Foreskin keratinocyte (primary cell): ENCODE measurements at places on chromosomes 1 and 21. TPM values are rescaled to one million over a fixed set of nuclear protein-coding genes. Genes with fewer than 3 reads are reported as not detected.

DNA sequence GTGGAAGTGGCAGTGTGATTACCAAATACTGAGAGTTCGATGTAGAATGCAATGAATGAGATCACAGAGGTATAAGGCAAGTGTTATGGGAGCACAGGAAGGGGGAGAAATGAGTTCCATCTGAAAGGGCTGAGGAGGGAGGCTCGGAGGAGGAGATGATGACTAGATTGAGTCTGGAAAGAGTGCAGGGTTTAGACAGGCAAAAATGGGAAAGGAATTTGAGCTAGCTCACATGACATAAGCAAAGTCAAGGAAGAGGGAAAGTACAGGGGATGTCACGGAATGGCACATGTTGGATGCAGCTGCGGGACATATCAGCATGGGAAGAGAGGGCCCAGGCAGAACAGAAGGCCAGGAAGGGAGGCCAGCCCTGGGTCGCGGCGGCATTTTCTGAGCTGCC is 132.7 kb downstream of the RUNX1 start:
- no peak for DNase-seq

Gene CELA2A
- total RNA-seq, result not detected in 2 replicates

Gene IFNGR2
- total RNA-seq, result 90.0 and 93.6 TPM in 2 replicates

Gene TLCD4
- total RNA-seq, result 0.10 and 0.11 TPM in 2 replicates

Gene C8B
- not detected in 2 replicates for total RNA-seq

- DNase-seq, result peak; percentile 34
Observed at GRCh38 chr1:212457740-212458338, 25.1 kb downstream of the NENF start.

Gene TCP10L
- total RNA-seq, result 0.39 and 0.41 TPM in 2 replicates

DNA sequence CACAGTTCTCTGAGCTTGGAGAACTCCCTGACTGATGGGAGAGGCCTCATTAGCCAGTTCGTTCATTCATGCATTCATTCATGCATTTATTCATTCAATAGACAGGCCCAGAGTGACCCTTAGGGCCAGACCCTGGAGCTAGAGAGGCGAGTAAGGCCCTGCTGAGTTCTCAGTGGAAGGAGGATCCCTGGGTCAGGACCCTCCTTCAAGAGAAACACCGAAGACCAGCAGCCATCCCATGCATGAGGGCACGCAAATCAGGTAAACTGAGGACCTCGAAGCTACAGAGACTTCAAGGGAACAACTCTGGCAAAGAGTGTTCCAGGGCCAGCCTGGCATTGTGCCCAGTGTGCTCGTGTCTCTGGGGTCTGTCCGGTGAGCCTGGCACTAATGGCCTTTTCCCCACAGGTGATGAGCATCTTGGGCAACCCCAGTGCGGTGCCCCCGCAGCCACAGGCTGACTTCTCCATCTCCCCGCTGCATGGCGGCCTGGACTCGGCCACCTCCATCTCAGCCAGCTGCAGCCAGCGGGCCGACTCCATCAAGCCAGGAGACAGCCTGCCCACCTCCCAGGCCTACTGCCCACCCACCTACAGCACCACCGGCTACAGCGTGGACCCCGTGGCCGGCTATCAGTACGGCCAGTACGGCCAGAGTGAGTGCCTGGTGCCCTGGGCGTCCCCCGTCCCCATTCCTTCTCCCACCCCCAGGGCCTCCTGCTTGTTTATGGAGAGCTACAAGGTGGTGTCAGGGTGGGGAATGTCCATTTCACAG is 104.8 kb downstream of the PAX7 start:
- DNase-seq, result no peak

Gene CDC73
- total RNA-seq, result 33.6 and 34.2 TPM in 2 replicates

Gene E2F2
- total RNA-seq, result 0.95 and 1.2 TPM in 2 replicates

Gene CD1C
- total RNA-seq, result not detected in 2 replicates

- DNase-seq, result no peak
Observed at GRCh38 chr1:183126000-183126366, 60.1 kb upstream of the LAMC2 start.

GRCh38 chr1:233704170-233704897 is 90.4 kb downstream of the KCNK1 start:
- peak; percentile 25 for DNase-seq

Gene SIM2
- total RNA-seq, result not detected in 2 replicates

GRCh38 chr21:46666941-46667740 is 31.7 kb downstream of the PRMT2 start:
- peak; percentile 35 for DNase-seq

Gene MYBPHL
- 1.1 and 1.2 TPM in 2 replicates for total RNA-seq

Gene PAX7
- total RNA-seq, result not detected in 2 replicates

DNA sequence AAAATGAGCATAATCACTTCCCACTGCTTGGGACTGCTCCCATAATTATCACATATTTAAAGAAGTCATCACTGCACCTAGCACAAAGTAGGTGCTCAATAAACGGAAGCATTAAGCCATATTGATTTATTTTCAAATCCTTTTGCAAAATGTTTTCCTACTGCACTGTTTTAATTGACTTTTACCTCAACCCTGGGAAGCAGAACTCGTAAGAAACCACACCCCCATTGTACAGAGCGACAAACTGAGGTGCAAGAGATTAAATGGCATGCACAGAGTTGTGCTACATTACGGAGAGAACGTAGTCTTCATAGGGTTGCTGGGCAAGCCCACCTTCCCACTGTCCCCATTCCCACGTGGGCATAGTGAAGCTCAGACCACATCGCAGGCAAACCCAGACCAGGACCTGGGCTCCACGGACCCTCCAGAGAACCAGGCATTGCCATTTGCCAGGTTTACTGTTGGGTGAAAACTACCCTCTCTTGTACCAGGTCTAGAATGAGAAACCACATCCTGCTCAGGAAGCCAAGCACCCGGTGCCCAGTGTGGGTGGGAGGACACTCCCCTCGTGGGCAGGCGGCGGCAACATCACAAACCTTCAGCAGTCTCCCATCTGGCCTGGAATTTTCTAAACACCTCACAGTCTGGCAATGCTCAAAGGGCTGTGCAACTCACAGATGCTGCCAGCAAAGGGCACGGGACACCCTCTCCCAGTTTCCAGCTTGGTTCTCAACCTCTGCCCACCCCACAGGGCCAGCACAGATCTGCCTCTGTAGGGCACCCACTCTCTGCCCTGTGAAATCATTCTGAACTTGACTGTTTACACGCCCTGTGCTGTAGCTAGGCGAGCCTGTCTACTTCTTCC is 8.2 kb downstream of the IFFO2 start:
- no peak for DNase-seq

- DNase-seq, result no peak
Observed at GRCh38 chr1:53172426-53173128, 24.0 kb upstream of the CPT2 start.

DNA sequence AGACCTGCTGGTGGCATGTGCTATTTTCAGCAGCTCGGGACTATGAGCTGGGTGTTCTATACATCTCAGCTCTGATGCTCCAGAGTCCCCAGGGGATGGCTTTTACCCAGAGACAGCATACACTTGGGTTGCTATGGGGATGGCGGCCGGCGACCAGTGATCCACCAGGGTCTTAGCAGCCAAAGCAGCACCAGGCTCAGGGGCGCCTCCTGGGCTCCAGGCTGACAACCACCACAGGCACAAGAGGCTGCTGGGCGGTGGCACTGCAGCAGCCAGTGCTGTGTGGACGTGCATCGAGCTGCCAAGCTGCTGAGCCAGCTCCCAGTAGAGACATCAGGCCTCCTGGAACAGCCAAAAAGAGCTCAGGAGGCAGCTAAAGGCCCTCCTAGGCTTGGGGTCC is 37.6 kb upstream of the CLSTN1 start:
- DNase-seq, result no peak

Gene ARMH1
- total RNA-seq, result 0.18 TPM in 1 of 2 replicates, not detected in the other

- DNase-seq, result peak; percentile 44
Observed at GRCh38 chr1:177505905-177506590, 335.3 kb downstream of the BRINP2 start.
